ENCODE measurements at places on chromosomes 5 and 9.
A peak's percentile ranks its signal among the peaks of the same experiment; 100 is the strongest.

- DNase-seq = no peak
Measured at GRCh38 chr9:77085416-77085815, 66.0 kb downstream of the FOXB2 start.

DNA sequence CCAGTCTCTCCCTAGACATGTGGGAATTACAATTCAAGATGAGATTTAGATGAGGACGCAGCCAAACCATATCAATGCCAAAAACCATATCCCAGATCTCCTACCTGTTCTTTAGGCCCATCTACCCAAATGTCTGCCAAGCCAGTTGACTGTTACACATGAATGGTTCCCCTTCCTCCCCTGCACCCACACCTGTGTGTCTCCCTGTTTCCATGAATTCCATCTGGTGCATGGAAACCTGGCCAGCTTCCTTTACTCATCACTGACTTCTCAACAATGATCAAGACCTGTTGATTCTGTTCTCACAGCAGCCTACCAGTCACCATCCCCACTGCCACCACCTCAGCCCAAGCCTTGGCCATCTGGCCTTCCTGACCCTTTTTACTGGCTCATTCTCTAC lies 222.7 kb downstream of the NR3C1 start:
- no peak for DNase-seq

DNA sequence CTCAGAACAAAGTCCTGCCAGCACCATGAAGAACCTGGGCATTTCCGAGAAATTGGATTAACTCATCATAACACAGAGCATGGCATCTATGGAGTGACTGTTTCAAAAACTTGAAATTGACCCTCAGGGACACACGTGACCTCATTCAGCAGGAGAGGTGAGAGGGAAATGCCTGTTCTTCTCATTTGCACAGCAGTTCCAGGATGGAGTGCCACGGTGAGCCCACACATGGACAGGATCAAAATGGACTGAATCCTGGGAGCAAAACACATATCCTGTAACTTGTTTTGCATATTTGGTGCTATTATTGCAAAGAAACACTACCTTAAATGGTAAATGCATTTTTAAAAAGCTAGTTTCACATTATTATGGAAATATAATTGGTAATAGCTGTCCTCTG lies 256.1 kb upstream of the IRX2 start:
- DNase-seq = no peak

DNA sequence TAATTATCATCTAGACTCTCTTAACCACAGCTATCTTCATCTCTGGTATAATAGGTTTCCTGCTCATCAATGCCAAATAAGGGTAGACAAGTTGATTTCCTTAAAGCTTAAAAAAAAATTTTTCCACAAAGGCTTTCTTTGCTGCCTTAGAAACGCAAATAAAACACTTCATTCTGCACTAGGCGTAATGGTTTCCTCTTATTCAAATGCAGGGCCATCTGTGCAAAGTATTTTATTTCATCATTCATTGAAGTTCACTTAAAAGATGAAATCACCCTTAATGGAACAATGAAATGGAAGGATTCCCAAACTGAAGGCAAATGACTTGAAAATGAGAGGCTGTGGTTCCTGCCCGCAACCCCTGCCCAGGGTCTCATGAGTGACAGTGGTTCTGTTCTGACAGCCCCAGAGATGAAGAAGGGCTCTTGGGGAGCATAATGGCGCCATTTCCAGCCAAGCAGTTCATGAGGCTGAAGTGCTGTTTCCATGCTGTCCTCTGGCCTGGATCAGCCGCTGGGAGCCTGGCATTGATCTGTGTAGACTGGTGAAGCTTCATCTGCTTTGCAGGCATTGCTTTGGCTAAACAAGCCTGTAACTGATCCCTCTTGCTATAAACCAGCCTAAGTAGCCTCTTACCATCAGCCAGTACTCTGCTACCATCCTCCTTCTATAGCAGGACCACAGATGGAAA lies 276.9 kb upstream of the WWC1 start:
- no peak for DNase-seq

GRCh38 chr9:37197158-37198038 lies 77.0 kb downstream of the ZCCHC7 start:
- peak; percentile 29 for DNase-seq
